ENCODE measurements at places on chromosomes 1 and 21.

- no peak for DNase-seq
Observed at GRCh38 chr1:162458236-162458635, 39.4 kb upstream of the UHMK1 start.

GRCh38 chr1:148290881-148291280 is 138.8 kb upstream of the NBPF11 start:
- DNase-seq: no peak

DNA sequence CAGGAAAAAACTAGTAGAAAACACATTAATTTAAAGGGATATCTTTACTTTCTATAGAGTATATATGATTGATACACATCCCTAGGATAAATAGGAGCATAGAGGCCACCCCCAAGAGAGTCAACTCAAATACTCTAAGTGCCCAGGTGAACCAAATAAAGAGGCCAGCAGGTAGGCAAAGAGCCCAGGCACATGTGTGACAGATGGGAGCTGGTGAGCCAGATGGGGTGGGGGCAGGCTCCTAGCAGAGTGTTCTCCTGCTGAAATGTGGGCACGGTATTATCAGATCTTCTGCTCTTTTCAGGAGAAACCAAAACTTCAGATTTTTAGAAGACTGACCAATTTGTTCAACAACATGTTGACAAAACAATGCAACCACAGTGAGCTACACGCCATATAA is 333.4 kb upstream of the PKN2 start:
- no peak for DNase-seq

DNA sequence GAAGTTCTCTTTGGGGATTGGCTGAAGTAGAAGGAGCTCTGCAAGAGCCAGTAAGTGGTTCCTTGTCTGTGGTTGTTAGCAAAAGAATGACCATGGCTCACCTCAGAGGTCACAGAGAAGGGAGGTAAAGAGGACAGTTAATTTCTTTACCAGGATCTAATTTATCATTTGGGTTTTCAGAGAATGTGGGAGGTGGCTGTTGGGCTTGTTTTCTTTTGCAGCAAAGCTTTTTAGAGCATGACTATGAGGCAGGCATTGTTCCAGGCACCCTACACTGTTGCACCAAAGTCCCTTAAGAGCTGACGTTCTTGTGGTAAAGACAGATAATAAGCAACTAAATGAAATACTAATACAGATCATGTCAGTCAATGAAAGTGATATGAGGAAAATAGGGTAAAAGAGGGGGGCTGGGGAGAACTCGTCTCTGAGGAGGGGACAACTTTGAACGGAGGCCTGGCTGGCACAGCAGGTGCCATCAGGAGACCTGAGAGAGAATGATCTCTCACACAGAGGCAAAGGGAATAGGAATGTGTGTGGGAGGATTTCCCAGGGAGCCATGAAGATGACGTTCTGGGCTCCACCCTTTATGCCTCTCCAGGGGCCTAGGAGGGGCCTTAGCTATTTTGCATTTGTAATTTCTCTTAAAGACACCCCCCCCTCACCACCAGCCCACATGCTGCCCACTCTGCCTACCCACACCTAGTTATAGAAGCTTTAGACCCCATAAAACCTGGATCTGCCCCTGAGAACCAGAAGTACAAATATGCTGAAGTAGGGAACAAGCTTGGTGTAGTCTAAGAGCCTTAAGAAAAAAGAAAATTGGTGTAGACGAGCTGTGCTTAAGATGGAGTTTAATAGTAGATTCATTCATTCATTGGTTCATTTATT is 177.5 kb downstream of the ROR1 start:
- no peak for DNase-seq

GRCh38 chr1:175861626-175862367 is 118.4 kb upstream of the TNR start:
- DNase-seq: no peak

- no peak for DNase-seq
Observed at GRCh38 chr1:151001602-151002001, 5.1 kb downstream of the MINDY1 start.

DNA sequence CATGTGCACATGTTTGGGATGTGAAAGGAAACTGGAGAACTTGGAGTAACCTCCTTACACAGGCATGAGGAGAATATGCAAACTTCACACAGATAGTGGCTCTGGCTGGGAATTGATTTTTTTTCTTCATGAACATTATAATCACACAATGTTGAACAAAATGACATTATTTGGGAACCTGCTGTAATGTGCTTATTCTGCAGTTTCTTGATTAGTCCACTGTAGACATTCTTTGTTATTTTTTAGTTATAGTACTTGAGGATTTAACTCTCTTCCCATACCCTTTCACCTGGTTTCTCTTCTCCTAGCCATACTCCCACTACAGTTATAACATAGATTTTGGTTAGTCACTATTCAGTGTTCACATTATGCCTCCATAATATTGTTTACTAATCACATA is 68.3 kb downstream of the ATG4C start:
- no peak for DNase-seq

GRCh38 chr1:220700556-220701179 is 10.5 kb downstream of the C1orf115 start:
- DNase-seq: no peak

DNA sequence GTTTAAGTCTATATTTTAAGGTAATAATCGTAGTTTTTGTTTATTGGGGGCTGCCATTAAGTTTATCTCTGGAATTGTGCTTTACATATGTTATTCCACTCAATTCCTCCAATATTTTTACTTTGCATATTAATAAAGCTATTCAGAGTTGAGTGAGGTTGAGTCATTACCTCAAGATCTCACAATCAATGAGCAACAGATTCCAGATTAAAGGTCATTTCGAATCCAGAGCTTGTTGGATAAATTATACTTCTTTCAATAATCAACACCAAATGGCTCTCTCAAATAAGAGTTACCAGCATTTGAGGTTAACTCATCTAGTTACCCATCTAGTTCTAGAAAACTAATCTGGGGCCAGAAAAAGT is 16.7 kb downstream of the RGS4 start:
- no peak for DNase-seq

DNA sequence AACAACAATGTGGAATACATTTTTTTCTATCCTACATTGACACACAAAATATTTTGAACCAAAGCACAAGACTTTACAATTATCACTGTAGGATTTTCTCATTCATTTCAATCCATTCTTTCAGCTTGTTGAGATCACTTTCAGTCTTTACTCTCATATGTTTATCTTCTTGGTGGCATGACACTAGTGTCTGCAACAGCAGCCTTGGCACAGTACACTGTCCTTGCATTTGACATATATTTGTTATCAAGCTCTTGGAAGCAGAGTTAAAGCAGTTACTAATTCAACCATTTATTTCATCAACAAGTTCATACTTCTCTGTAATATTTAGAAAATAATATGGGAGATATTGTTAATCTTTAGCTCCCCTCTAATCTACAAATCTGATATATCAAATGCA is 922.4 kb upstream of the ADGRL2 start:
- DNase-seq: no peak

DNA sequence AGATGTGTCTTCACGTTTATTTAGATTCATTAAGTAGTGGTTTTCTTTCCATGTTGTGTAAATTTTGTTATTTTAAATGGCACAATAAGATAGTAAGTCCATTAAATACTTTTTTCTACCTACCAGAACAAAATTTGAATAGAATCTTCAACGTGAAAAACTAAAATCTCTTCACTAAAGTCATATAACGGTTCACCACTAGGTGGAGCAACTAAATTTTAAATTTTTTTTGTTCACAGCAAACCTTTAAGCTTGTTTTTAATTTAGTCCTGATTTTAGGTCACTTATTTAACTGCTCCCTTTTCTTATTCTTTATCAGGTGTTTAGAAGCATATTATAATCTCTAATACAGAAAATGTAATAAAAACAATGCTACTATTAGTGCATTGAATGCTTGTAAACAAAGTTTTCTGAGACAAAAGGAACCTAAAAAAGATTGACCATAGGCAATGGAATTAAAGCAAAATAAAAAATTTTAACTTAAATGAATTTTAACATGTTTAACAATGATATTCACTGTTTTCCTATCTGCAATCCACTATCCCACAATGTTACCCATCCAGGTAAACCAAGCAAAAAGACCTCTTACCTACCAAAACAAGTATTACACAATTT is 28.3 kb upstream of the PKN2 start:
- DNase-seq: no peak

All from activated CD4-positive, alpha-beta T cell treated with anti-CD3 and anti-CD28 coated beads for 4 hours (primary cell).